ENCODE measurements at places on chromosomes 16 and 17. TPM values are rescaled to one million over a fixed set of nuclear protein-coding genes. Genes with fewer than 3 reads are reported as not detected.

Gene C17orf78
- not detected for polyA plus RNA-seq

Gene TVP23A
- polyA plus RNA-seq: not detected

Gene RAPGEFL1
- 2.3 TPM for polyA plus RNA-seq

DNA sequence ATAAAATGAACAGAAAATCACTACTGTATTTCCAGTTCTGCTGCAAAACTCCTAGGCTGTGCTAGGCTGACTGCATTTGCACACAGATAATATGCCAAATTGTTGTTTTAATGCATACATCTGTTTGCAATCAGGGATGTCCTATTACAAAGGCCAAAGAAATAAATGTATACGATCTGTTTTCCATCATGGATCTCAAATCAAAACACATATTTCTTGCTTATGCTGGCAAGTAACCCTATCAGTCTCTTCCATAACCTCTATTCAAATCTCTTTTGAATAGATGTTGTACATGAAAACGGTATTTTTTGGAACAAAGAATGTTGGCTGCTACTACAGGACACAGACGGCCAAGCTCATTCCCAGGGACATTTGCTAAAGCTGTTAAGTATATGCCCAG, 56.6 kb downstream of the DUSP14 start:
- no peak for DNase-seq

GRCh38 chr17:4604111-4604644, 19.8 kb downstream of the SMTNL2 start:
- DNase-seq: no peak
